ENCODE measurements at places on chromosomes 16 and 17. TPM values are rescaled to one million over a fixed set of nuclear protein-coding genes. Genes with fewer than 3 reads are reported as not detected.

- ATAC-seq = no peak
These were observed 1220.4 kb downstream of the CDH8 start for GRCh38 chr16:60815865-60816264.

The SPATA2L gene
- total RNA-seq = 12.9 TPM

DNA sequence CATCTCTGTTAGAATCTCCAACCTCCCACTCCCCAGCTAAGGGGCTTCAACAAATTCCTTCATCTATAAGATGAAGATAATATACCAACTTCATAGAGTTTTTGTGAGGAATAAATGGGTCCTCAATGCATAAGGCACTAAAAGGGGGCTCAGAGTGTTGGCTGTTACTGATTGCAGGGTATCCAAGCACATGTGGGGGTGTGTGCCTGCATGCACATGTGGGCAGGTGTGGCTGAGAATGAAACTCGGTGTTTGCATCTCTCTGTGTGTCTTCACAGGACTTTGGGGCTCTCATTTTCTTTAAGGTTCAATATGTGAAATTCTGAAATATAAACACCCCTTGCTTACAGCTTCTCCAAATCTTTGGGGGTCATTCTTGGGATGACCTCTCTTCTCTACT, 4.1 kb upstream of the PPP1R9B start:
- no peak for ATAC-seq

GRCh38 chr17:39782481-39782880, 44.7 kb downstream of the GRB7 start:
- ATAC-seq = no peak

All from motor neuron (in vitro differentiated cells).